ENCODE measurements at places on chromosomes 2 and 18. TPM values are rescaled to one million over a fixed set of nuclear protein-coding genes. Genes with fewer than 3 reads are reported as not detected.

Gene AKAIN1
- total RNA-seq = not detected

Gene CXCR4
- not detected for total RNA-seq

Gene NR4A2
- not detected for total RNA-seq

Gene ACKR3
- not detected for total RNA-seq

Gene DPYSL5
- not detected for total RNA-seq

Gene UGT1A3
- total RNA-seq = not detected

Gene FBXO36
- total RNA-seq = 3.9 TPM

Gene CCDC74B
- total RNA-seq = 4.3 TPM

Gene HOXD10
- total RNA-seq = 58.7 TPM

Gene STEAP3
- 14.5 TPM for total RNA-seq

Gene UPP2
- not detected for total RNA-seq

Gene ASIC4
- total RNA-seq = under 0.01 TPM

Gene DPP4
- total RNA-seq = 130 TPM

Gene CPS1
- total RNA-seq = 21.6 TPM

Gene POTEI
- total RNA-seq = under 0.01 TPM

Gene DLX1
- total RNA-seq = not detected

Gene CRACDL
- total RNA-seq = not detected

Gene CNDP1
- total RNA-seq = not detected

Gene ANKRD44
- 7.7 TPM for total RNA-seq

Gene RUFY4
- not detected for total RNA-seq

Gene COBLL1
- 13.4 TPM for total RNA-seq

Gene LHCGR
- under 0.01 TPM for total RNA-seq

Gene QPCT
- total RNA-seq = 27.1 TPM

Gene ALPP
- total RNA-seq = not detected

Gene SCTR
- total RNA-seq = not detected

Gene DNAJC5G
- not detected for total RNA-seq

Gene FSHR
- not detected for total RNA-seq

Gene FHOD3
- 5.2 TPM for total RNA-seq

Gene RAD51AP2
- under 0.01 TPM for total RNA-seq

Gene KCNG3
- under 0.01 TPM for total RNA-seq

Gene SCYGR1
- total RNA-seq = not detected

Gene GPR75
- 2.6 TPM for total RNA-seq

Gene RRM2
- 45.8 TPM for total RNA-seq

Gene DSG3
- under 0.01 TPM for total RNA-seq

Gene C2orf78
- total RNA-seq = not detected

Gene CDKL4
- 4.3 TPM for total RNA-seq

Gene ITPRIPL1
- 3.2 TPM for total RNA-seq

Gene OXER1
- under 0.01 TPM for total RNA-seq

Gene INHA
- 0.43 TPM for total RNA-seq

Gene SLC4A3
- total RNA-seq = 5.6 TPM

Gene TOGARAM2
- total RNA-seq = 0.43 TPM

Gene OBSL1
- 67.0 TPM for total RNA-seq

Gene PDCL3
- total RNA-seq = 17.1 TPM

Gene PKDCC
- 8.2 TPM for total RNA-seq

Gene ANKAR
- 7.1 TPM for total RNA-seq

Gene ATRAID
- total RNA-seq = 166 TPM

Gene LOXHD1
- under 0.01 TPM for total RNA-seq

Gene PRSS56
- not detected for total RNA-seq

Gene ASB18
- not detected for total RNA-seq

Gene INO80C
- 4.8 TPM for total RNA-seq

Gene STON1
- 25.0 TPM for total RNA-seq

Gene CRYBA2
- not detected for total RNA-seq

Gene MRPL33
- total RNA-seq = 119 TPM

Gene REG3G
- total RNA-seq = not detected

Gene TEKT4
- total RNA-seq = not detected

Gene UBXN2A
- 18.1 TPM for total RNA-seq

Gene EFR3B
- under 0.01 TPM for total RNA-seq

Gene CIDEA
- total RNA-seq = not detected

Gene RAB31
- total RNA-seq = 48.6 TPM

All from fibroblast of villous mesenchyme (primary cell).